ENCODE measurements at places on chromosomes 16 and 17.
A peak's percentile ranks its signal among the peaks of the same experiment; 100 is the strongest.

GRCh38 chr17:4808378-4808767, 1.4 kb downstream of the PLD2 start:
- no peak for DNase-seq

DNA sequence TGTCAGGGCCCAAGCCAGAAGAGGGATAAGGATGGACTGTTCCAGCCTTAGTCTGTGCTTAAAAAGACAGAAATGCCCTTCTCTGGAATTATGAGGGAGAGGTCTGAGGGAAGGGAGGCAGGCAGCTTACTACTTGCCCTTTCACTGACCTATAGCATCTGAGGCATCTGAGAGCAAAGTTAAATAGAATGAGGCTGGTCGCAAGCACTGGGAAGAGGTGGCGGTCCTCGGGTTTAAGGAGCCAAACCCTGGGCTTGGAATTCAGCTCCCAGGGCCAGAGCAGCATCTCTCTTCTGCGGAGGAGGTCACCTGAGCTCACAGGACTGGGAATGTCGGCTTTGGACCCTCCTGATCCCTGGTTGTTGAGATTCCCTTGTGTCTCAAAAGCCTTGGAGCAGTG, 3.1 kb upstream of the LIMD2 start:
- no peak for DNase-seq

DNA sequence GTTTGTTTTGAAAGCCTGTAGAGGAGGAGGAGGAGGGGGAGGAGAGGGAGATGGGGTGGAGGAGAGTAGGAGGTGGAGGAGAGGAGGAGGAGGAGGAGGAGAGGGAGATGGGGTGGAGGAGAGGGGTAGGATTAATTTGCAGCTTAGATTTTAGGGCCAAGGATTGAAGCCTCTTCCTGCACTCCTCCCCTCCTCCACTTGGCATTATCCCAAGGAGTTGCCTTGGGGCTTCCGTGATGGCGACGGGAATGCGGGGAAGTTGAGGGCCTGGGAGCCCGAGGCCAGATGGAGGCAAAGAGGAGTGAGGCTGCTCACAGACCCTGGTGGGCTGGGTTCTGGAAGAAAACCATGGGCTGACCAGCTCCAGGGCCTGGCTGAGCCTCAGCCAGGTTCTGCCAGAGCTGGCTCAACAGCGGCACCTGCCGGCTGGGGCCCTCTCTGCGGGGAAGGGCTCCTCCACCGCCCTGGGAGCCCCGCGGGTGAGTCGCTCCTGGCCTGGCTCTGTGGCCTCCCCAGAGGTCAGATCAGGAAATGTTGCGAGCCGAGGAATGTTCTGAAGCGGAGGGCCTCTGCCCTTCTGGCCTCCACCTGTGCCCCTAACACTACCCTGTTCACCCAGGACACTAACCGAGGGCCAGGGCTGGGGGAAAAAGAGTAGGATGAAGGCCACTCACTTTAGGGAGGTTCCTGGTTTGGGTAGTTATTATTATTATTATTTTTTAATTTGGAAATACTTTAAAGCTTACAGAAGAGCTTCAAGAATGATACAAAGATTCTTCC, 23.9 kb upstream of the FMNL1 start:
- peak; percentile 87 for DNase-seq

DNA sequence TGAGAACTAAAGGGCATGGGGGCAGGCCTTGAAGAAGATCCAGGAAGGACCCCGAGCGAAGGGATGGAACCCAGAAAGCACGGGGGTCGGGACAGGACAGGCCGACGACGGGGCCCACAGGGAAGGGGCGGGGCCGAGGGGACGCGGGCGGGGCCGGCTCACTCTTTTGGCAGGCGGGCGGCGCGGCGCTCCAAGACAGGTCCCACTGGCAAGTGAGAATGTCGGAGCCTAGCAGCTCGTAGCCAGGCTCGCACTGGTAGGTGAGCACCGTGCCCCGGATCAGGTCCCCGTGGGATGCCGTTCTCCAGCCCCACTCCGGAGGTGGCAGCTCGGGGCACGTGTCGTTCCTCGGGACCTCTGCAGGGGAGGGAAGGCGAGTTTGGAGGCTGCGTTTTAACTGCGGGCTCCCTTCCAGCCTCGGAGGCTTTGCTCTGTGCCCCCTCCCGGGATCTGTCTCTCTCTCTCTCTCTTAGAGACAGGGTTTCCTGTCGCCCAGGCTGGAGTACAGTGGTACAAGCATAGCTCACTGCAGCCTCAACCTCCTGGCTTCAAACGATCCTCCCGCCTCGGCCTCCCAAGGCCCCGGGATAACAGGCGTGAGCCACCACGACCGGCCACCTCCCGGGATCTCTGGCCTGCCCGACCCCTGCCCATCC, 13.7 kb upstream of the CDIPT start:
- DNase-seq = no peak

- DNase-seq = no peak
Measured at GRCh38 chr17:34130544-34130943, 124.5 kb upstream of the CCL2 start.

- no peak for DNase-seq
Measured at GRCh38 chr17:57396511-57396921, 140.2 kb downstream of the MSI2 start.

DNA sequence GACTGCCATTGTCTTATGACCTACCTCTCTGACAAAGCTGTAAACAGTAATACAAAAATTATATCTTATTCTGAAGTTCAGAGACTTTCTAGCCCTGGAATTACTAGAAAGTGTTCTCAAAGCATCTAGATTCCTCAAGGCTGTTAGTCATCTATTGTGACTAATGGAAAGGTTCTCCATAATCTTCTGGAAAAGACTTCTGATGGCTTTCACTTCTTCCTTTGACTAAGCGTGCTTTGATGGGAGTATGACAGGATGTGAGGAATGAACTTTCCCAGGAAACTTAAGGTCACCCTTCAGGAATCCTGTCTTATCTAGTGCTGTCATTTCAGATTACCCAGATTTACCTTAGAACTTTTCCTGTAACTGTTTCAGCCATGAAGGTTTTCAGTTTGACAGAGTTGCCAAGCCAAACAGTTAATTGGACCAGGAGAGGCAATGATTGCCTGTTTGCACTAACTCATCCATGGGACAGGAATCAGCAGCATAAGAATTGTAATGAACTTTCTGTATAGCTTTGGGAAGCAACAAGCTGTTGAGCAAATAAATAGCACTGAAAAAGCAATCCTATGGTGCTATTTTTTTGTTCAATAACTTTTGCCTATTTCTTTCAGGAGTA, 43.5 kb downstream of the AP2B1 start:
- DNase-seq = peak; percentile 15

- no peak for DNase-seq
Measured at GRCh38 chr17:82405051-82405450, 13.1 kb upstream of the HEXD start.

DNA sequence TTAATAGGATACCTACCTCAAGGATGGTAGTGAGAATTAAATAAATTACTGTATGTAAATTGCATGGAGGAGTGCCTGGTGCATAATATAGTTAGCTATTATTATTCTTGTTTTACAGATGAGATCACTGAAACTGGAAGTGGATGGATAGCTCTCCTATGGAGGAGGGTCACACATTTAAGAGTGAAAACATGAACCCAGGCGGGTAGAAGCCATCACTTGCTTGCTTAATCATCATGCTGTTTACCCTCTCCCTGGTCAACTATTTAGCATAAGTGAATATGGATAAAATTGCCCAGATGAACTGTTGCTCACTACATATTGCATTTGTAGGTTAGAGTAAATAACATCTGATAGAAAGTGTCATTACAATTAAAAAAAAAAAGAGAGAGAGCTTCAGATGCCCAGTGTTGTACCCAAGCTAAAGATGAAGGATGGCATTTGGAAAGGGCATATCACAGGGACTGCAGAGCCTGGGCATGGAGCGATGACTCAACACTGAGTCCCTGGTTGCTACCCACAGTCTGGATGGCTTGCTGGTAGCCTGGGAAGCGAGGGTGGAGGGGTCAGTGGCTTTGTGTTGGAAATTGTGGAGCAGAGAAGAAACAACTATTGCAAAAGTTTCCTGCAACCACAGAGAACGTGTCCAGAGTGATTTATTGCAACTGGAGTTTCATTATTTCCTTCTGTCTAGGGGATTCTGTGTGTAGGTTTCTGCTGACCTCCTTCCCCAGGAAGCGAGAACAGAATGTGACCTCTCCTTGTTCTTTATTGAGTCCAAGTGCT, 414.4 kb downstream of the SHISA9 start:
- peak; percentile 39 for DNase-seq

- peak; percentile 94 for DNase-seq
Measured at GRCh38 chr17:15444805-15445204, 22.6 kb downstream of the CDRT4 start.

- peak; percentile 30 for DNase-seq
Measured at GRCh38 chr16:67844497-67844896, 2.2 kb upstream of the NUTF2 start.

- peak; percentile 79 for DNase-seq
Measured at GRCh38 chr16:588639-588888, 1.3 kb upstream of the RAB40C start.

- no peak for DNase-seq
Measured at GRCh38 chr16:68728523-68728922, 8.6 kb upstream of the CDH1 start.

DNA sequence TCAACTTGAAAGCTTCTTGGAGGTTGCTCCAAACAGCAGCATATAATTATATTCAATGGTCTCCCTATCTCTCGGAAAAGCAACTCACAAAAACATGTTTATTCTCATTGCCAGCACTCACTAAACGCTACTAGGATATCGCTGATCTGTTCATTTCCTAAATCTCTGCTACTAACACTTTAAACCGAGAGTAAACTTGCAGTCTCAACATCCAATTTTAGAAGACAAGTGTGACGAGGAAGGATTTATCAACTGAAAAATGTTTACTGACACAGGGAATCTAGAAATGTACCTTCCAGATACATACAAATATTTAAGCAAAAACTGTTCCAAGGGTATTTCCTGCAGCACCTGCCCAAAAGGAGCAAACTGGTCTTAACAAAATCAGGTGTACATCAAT, 56.5 kb downstream of the YWHAE start:
- no peak for DNase-seq

- DNase-seq = no peak
Measured at GRCh38 chr17:9050801-9051401, 29.6 kb downstream of the NTN1 start.

GRCh38 chr16:84049403-84050060, 6.9 kb upstream of the SLC38A8 start:
- DNase-seq = no peak

DNA sequence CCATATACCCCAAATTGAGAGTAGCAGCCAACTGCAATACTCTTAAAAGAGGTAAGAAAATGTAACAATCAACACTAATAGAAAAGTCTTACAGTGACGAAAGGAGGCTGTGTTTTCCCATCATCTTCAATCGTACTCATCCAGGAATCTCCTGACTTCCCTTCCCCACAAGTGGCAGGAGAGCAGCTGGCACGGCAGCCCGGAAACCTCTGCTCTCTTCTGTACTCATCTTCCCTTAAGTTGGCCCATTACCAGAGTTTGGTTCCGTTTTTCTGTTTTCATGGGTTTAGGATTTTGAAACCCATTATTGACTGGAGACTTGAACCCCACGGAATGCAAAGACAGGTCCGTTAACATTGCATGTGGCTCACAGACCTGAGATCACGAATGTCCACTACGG, 11.7 kb upstream of the CD300H start:
- no peak for DNase-seq

DNA sequence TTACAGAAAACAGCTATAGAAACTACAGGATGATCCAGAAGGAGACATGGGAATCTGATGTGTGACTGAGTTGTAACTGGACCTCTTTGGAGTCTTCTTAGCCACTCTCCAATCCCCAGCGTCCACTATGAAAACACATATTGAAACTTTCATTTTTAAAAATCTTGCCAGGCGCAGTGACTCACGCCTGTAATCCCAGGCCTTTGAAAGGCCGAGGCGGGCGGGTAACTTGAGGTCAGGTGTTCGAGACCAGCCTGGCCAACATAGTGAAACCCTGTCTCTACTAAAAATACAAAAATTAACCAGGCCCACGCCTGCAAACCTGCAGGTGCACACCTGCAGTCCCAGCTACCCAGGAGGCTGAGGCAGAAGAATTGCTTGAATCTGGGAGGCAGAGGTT, 53.3 kb downstream of the HIC1 start:
- DNase-seq = no peak

DNA sequence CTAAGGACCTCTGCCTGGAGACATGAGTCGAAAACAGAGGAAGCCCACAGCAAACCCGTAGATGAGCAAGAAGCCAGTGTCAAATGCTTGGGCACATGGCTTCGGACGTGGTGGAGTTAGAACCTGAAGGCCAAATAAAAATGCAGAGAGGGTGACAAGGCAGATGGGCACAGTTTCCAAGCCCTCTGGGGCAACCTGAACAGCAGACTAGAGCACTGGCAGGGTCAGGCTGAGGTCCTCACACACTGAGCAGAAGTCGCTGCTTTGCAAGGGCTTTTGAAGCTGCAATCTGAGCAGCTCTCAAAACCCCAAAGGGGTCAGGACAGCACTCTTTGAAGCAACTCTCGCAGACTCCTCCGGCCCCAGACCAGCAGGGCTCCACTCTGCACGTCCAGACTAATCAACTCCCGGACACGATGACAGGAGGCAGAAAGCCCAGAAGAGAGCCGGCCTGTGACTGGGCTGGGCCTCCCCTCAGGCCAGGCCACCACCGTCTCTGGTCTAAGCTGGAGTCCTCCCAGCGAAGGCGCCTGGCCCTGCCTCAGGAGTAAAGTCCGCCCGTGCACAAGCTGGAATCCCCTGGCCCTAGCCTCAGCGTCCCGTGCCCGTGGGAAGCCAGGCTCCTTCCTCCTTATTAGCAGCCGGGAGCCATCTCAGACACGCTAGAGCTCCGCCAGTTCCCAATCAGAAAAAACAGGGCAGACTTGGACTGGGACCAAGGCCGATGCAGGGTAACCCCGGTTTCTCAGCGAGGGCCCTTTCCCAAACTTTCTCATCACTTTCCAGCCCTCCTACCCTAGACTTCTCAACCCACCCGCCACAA, 924 bp downstream of the SMARCD2 start:
- peak; percentile 56 for DNase-seq

- no peak for DNase-seq
Measured at GRCh38 chr16:89517128-89517527, 8.9 kb downstream of the SPG7 start.

- no peak for DNase-seq
Measured at GRCh38 chr16:72657791-72658190, 390.1 kb downstream of the ZFHX3 start.

DNA sequence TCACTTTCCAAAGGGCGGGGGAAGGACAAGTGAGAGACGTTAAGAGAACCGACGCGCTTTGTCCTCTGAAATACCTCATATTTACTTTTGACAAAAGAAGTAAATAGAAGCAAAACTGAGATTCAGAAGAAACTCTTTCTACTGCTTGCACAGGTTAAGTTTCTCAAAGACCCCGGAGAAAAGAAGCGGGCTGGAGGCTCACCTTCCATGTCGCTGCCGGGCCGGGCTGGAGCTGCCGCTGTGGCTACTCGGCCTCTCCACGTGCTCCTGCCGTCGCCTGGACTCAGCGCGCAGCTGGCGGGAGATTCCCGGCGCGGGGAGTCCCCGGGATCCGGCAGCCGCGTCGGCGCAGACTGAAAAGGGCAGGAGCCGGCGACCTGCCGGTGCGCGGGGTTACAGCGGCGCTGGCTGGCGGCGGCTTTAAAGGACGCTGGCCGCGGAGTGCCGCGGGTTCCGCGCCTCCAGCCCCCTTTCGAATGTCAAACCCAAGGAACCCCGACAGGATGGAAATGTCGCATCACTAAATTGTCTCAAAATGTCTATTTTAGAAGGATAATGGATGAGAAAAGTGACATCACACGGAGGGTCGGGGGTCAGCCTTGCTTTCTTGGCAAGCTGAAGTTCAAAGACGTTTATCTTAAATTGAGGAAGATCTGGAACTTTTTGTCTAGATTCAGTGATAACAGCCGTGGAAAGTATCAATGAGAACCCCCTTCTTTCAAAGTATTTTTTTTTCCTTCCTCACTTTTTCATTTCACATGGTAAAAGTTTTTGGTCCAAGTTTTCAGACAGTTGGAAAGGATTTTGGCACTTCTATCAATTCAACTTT, at the start of gene IKZF3:
TSS of gene IKZF3 (minus strand) at position 395 of the 829 bp plus-strand sequence. CDS start at position 209, 186 bp downstream.
- DNase-seq = peak; percentile 35

GRCh38 chr17:77733576-77734296, 224.8 kb upstream of the TNRC6C start:
- no peak for DNase-seq

All from fibroblast of villous mesenchyme (primary cell).